T-helper 2 cell treated with Interferon-gamma antibody and Interleukin-4, amounts not matched to agents 5 μg/mL and 100 μg/mL, for 36 hours (primary cell): ENCODE measurements at places on chromosomes 16 and 17.

- no peaks in the 10 kb centered on the region for H3K27me3 ChIP-seq
- peaks cover 38% of the 10 kb centered on the region for H3K4me1 ChIP-seq
- H3K27ac ChIP-seq = no peak overlapping the region
Measured at GRCh38 chr17:80717720-80718083, 173.1 kb downstream of the RPTOR start.

DNA sequence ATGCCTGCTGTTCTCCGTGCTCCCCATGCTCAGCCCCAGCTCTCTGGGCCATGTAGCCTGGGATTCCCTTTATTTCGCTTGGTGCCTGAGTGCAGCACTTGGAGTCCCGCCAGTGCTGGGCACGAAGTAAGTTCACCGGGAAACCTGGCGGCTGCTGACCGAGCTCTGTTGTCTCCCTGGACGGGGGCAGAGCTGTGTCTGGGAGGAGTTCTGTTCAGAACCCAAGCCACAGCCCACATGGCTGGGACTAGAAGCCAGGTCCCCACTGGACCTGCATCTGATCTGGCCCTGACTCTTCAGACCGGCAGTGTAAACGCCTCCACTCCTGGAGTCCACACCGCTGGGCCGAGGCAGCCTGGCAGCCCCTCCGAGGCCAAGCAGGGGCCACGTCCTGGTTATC, 37.5 kb upstream of the CIBAR2 start:
- no peaks in the 10 kb centered on the region for H3K36me3 ChIP-seq
- no peak overlapping the region for H3K4me3 ChIP-seq
- H3K27me3 ChIP-seq = no peaks in the 10 kb centered on the region
- no peaks in the 10 kb centered on the region for H3K4me1 ChIP-seq
- no peak overlapping the region for H3K27ac ChIP-seq

DNA sequence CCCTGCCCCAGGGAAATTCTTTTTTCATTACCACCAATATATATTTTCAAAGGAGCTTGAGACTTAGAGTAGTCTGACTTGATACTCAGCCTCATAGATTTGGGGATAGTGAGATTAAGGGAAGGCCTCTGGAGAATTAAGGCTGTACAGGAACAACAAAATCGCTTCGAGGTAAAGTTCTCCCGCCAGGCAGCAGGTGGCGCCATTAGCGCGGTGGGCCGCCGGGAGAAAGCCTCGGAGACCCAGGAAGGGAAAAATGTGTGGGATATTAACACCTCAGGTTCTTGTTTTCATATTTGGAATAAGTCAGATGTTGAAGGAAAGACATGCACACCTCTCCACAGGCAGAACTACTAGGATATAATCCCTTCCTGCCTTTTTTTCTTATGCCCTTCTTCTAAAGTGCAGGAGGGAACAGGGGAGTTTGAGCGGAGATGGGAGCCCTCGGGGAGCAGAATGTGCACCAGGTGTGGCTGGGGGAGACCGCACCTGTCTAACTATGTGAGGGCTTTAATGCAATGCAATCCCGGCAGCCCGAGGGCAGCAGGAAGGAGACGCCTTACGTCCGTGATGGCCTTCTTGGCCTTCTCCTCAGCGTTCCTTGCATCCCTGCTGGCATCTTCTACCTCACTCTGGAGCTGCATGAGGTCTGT, 25.9 kb downstream of the MYH3 start:
- H3K27ac ChIP-seq = no peak overlapping the region
- H3K4me3 ChIP-seq = no peak overlapping the region
- no peaks in the 10 kb centered on the region for H3K27me3 ChIP-seq
- DNase-seq = peak; percentile 7

GRCh38 chr16:64412578-64413280, 709.1 kb downstream of the CDH11 start:
- no peaks in the 10 kb centered on the region for H3K4me1 ChIP-seq
- no peak overlapping the region for H3K4me3 ChIP-seq
- H3K27ac ChIP-seq = no peak overlapping the region
- no peaks in the 10 kb centered on the region for H3K36me3 ChIP-seq
- DNase-seq = no peak

DNA sequence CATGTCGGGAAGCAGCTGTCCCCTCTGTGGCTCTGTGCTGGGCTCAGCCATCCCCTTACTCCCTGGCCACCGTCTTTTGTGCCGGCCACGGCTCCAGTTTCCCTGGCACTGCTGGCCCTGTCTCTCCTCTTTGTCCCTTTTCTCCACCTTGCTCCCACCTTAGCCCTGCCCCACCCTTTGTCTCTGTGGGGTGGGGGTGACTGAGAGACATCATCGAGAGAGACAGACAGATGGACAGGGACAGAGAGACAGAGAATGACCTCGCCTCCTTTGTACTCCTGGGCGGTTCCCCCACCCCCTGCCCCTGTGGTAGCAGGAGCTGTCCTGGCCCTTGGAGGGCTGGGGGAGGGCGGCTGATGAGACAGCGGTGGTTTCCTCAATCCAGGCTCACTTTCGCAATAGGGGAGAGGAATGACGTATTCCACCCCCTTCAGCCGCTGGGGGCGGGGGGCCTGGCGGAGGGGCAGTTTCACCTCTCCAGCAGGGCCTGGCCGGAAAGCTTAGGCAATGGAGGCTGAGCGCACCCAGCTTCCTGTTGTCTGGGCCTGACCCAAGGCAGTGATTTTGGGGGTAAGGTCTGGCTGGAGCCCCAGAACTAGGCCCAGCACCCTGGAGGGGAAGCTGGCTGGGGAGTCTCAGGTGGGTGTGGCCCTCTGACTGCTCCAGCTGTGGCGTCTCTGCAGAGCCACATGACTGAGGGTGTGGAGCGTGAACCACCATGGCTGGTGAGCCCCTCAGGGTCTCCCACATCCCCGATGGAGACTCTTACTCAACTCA, 7.3 kb downstream of the FMNL1 start:
- peaks cover 78% of the 10 kb centered on the region for H3K4me1 ChIP-seq
- H3K27ac ChIP-seq = peak overlapping the region; percentile 98

DNA sequence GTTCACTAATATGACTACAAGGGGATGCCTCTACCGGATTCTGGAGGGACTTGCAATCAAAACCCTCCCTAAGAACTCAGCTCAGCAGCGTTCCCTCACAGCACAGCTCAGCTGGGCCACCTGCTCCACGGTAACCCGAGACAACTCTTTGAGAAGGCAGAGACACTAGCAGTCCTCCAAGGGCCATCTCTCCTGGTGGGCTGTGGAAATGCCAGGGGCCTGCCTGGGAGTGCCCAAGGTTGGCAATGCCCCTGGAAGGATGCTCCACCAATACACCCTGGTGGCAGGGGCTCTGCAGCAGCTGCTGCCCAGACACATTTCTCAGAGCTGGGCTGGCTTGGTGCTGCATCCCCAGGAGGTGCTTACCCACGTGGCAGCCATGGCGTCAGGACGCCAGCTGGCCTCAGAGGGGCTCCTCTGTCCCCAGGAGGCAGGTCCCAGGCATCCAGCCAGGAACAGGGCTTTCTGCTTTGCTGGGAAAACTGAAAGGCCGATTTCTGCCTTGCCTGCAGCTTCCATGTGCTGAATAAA, 16.5 kb downstream of the CDIP1 start:
- no peak overlapping the region for H3K27ac ChIP-seq
- peaks cover 14% of the 10 kb centered on the region for H3K4me1 ChIP-seq
- H3K36me3 ChIP-seq = peaks cover 11% of the 10 kb centered on the region

DNA sequence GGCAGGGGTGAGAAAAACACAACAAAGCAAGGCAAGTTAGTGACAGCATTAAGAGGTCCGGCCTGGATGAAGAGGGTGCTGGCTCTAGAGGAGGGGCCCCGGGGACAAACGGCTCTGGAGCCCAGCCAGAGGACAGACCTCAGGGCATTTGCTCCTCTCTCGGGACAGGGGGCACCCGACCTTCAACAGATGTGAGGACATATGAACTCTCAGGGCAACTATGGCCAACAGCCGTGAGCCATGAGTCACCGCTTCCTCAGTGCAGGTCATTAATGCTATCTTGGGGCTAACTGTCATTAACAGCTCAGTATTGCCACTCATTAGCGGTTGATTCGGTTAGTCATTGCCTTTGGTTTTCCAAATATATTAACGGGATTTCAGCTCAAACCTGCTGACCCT, 9.7 kb upstream of the ARL5C start:
- no peak overlapping the region for H3K27ac ChIP-seq
- no peaks in the 10 kb centered on the region for H3K27me3 ChIP-seq
- no peak for DNase-seq
- H3K36me3 ChIP-seq = peaks cover 10% of the 10 kb centered on the region
- peaks cover 9% of the 10 kb centered on the region for H3K4me1 ChIP-seq
